ENCODE measurements at places on chromosomes 7 and 10.

- DNase-seq = no peak
These were observed 927.1 kb upstream of the MBL2 start for GRCh38 chr10:53699684-53700083.

DNA sequence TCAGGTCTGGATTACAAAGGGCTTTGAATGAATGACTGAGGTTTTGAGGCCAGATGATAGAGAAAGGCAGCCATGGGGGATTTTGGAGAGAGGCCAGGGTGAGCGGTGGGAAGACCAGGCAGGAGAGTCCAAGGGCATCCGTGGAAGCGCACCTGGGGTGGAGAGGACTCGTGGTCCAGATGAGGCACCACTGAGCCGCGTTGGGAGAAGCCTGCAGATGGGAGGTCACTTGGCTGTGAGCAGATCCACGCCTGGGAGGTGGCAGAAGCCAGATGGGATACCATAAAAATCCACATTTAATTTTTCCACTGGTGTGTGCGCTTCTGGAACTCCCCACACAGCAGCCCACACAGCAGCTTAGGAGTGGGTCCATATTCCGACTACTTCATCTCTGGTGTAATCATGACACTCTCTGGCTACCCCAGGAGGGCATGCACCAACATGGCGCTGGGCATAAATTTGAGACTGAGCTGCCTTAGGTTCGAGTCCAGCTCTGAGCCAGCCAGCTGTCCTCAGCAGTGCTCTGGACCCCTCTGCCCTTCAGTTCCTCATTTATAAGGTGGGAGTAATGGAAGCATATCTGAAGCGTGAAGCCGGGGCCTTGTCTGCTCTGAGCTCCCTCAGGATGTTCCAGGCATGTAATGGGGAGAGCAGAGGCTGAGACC, 90.2 kb upstream of the FAM20C start:
- no peak for DNase-seq

DNA sequence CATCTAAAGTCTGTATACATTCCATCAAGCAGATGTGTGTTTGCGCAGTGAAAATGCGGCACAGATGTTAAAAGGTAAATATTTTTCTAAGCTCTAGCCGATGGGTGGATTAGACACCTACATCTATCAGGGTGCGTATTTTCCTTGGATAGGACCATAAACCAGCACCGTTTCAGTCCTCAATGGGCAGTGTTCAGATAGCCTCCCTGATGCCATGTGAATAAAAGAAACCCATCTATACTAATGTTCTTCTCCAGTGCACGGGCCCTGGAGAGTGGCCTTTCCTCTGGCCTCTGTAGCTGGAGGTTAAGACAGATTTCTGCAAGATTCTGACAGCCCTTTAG, 103.5 kb downstream of the PARP12 start:
- DNase-seq = no peak

DNA sequence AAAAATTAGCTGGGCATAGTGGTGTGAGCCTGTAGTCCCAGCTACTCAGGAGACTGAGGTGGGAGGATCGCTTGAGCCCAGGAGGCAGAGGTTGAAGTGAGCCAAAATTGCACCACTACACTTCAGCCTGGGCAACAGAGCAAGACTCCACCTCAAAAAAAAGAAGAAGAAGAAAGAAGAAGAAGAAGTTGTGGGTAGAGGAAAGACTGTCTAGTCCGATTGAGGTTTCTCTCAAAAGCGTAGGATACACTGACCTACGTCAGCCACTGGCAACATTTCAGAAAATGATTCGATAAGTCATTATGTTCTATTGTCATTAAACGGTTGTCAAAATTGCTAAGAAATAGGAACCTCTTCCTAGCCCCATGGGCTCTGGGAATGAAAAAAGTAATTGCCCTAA, 22.3 kb upstream of the RHBDD2 start:
- no peak for DNase-seq

DNA sequence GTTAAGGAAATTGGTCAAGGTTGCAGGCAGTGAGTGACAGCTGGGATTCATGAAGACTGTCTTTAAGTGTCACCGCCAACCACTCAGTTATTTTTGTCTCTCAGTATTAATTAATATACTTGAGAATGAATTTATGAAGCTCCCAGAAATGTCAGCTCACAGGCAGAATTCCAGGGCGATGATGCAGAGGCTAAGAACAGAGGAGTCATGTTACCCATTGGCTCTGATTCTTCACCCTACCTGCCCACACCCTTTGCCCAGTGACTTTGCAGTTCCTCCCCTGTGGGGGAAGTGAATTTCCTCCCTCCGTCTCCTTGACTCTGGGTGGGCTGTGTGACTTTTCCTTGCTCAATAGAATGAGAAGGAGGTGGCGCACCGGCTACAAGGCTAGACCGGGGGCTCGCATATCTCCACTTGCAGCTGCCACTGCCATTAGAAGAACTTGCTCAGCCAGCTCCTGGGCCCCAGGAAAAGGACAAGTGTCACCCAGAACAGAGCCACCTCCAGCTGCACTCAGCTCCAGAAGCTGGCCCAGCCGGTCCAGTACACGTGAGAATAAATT, 157.1 kb upstream of the PRKCQ start:
- DNase-seq = no peak

- no peak for DNase-seq
These were observed 51.3 kb upstream of the TCF7L2 start for GRCh38 chr10:112898540-112899390.

DNA sequence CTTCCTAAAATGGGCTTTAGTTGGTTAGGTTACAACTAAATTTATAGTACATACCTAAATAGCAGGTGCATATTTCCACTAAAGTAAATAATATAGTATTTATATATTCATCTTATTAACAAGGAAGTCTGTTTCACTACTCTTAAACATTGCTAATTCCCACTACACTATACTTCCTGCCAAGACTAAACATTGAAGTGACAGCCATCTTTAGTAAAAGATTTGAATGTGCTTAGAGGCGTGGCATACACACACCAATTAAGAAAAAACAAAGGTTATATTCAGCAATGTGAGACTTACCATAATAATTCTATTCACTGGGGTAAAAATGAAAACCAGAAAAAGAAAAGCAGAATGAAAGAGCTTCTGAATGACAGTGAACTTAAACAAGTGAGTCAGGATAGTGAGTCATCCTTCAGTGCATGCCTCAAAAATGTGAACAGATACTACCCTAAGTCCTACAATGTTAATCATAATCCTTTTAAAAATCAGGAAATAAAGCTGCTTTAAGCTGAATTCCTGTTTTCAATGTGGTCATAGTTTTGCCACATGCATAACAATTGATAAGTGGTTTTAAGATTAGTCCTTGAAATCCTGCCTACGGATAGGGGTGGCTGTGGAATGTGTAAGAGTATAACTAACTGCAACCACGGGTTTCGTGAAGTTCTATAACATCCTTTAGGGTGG, 59.4 kb downstream of the USP6NL start:
- no peak for DNase-seq

Data from NCI-H187 (cell line).